ENCODE measurements at places on chromosomes 3 and 15.
A peak's percentile ranks its signal among the peaks of the same experiment; 100 is the strongest.

GRCh38 chr15:101641129-101641764 is 10.9 kb downstream of the TM2D3 start:
- DNase-seq = peak; percentile 75

DNA sequence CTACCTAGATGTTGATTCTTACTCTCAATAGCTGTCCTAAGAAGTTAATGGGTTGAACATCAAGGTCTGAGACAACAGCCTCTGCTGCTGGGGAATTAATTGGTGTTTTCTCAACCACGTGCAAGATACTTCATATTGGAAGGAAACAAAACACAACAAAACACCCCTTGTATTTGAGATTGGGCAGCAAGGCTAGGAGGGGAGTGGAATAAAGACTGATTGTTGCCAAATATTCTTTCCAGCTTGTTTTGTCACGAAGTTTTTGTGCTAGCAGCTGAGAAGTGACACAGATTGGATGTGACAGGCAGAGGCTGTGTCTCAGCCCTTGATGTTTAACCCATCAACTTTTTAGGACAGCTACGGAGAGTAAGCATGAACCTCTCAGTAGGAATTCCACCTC is 808.4 kb downstream of the IGSF11 start:
- DNase-seq = no peak

DNA sequence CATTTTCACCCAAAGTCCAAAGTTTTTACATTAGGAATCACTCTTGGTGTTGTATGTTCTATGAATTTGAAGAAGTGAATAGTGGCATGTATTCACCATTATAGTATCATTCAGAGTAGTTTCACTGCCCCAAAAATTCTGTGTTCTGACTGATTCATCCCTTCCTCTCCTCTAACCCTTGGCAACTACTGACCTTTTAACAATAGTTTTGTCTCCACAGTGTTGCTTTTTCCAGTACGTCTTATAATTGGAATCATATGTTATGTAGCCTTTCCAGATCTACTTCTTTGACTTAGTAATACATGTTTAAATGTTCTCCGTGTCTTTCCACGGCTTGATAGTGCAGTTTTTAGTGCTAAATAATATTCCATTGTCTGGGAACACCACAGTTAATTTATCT is 379.0 kb upstream of the SGO1 start:
- peak; percentile 69 for DNase-seq

- no peak for DNase-seq
Observed at GRCh38 chr15:51335087-51335486, 3.3 kb downstream of the CYP19A1 start.

- peak; percentile 27 for DNase-seq
Observed at GRCh38 chr3:186053954-186054791, 54.7 kb downstream of the ETV5 start.

GRCh38 chr3:9021271-9022009 is 58.2 kb upstream of the RAD18 start:
- no peak for DNase-seq

DNA sequence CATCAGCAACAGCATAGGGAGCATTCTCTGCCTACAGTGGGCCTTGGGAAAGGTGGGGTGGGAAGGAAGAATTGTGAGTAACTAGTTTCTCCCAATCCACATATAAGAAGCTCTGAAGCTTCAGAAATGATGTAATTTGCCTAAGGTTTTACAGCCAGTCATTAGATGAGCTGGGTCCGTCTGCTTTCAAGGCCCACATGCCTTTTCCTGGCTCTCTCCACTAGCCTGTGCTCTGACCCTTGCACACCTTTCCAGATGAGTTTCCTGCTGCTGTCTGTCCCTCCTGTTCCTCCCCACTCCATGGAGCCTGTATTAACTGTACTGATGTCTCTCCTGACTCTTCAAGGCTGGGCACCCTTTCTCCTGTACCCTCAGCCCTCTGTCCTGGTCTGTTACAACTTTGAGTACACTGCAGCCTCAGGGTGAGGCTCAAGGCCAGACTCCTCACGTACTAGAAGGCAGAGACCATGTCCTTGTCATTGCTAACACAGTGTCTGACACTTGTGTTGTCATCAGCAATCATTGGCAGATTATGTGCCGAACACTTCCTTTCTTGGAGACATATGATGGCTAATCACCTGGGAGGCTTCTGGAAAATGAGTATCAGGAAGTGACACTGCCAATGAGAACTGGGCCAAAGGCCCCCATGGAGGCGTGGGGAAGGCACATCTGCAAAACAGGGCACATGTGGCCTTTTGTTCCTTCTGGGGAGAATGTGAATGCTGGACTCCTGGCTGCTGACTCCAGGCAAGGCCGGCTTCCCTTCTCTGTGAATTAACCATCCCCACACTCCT is 6.6 kb downstream of the TM6SF1 start:
- DNase-seq = no peak

- no peak for DNase-seq
Observed at GRCh38 chr3:63309768-63310167, 31.7 kb downstream of the SYNPR start.

DNA sequence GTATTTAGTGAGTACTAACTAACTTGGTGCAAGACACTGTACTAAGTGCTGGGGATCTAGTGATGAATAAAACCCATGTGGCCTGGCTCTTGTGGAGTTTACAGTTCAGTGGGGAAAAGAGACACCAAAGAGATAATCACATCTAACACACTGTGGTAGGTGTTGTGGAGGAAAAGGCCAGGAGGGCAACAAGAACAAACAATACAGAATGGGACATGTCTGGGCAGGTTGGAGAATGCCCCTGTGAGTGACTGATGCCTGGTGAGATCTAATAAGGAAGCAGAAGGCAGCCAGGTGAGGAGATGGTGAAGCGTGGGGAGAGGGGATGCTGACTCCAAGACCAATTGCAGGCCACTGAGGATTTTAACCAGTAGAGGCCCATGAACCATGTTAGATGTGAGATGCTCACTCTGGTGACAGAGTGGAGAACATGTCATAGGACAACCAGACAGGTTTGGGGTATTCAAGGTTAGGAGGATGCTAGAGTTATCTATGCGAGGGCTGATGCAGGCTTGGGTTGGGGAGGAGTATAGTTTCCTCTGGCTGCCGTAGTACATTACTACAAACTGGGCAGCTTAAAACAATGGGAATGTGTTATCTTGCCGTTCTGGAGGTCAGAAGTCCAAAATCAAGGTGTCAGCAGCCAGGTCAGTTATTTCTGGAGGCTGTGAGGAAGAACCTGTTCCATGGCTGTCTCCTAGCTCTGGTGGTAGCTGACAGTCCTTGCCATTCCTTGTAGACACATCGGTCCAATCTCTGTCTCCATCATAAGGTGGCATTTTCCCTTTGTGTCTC is 81.4 kb downstream of the ARNT2 start:
- no peak for DNase-seq

DNA sequence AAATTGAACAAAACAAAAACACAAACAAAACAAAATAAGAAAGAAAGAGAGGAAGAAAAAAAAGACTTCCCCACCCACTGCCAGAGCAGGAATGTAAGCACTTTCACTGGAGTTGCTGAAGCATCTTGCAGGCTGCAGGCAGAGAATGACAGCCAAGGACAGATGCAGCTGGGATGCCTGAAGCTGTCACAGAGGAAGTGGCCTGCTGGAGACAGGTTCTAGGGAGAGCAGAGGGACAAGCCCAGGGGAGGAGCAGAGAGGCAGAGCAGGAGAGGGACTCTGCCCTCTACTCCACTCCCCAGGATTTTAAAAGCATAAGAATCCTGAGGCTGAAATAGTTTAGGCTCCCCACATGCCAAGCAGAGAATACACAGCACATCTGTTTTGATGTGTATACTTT is 326.2 kb downstream of the TUSC7 start:
- DNase-seq = peak; percentile 6

GRCh38 chr3:58173669-58174398 is 36.9 kb downstream of the DNASE1L3 start:
- DNase-seq = no peak

- no peak for DNase-seq
Observed at GRCh38 chr3:120174811-120175539, 80.7 kb upstream of the GSK3B start.

DNA sequence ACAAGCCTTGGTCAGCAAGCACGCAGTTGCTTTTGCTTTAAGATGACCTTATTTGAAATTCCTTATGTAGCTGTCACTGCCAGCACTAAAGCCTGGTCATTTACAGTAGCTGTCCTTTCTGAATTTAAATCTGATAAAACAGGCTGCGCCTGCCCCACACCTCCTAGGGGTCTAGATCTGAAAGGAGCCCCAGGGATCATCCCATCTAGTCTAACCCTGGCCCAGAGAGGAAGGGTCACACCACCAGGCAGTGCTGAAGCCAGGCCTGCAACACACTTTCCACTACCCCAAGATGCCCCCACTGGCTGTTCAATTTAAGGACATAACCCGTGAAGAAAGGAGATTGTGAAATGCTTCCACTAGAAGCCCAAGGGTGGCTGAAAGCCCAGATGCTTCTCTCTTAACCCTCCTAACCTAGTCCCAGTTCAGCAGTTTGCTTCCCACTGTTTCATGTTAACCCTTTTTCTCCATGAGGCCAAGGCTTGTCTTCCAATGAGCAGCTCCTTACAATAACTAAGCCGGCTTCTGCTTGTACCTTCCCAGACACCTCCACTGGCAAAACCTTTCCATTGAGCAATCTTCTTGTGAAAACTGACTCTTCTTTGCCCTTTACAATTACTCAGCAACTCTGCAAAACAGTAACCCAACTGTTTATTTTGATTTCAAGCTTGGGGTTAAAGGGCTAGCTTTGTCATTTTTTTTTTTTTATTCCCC is 198.9 kb upstream of the LPP start:
- peak; percentile 96 for DNase-seq

GRCh38 chr15:83380682-83381081 is 66.5 kb upstream of the SH3GL3 start:
- peak; percentile 41 for DNase-seq

GRCh38 chr3:38509732-38510131 is 13.6 kb downstream of the EXOG start:
- DNase-seq = no peak

GRCh38 chr3:187920913-187921312 is 175.6 kb upstream of the BCL6 start:
- DNase-seq = peak; percentile 56

GRCh38 chr3:88703501-88704059 is 403.8 kb upstream of the EPHA3 start:
- no peak for DNase-seq

DNA sequence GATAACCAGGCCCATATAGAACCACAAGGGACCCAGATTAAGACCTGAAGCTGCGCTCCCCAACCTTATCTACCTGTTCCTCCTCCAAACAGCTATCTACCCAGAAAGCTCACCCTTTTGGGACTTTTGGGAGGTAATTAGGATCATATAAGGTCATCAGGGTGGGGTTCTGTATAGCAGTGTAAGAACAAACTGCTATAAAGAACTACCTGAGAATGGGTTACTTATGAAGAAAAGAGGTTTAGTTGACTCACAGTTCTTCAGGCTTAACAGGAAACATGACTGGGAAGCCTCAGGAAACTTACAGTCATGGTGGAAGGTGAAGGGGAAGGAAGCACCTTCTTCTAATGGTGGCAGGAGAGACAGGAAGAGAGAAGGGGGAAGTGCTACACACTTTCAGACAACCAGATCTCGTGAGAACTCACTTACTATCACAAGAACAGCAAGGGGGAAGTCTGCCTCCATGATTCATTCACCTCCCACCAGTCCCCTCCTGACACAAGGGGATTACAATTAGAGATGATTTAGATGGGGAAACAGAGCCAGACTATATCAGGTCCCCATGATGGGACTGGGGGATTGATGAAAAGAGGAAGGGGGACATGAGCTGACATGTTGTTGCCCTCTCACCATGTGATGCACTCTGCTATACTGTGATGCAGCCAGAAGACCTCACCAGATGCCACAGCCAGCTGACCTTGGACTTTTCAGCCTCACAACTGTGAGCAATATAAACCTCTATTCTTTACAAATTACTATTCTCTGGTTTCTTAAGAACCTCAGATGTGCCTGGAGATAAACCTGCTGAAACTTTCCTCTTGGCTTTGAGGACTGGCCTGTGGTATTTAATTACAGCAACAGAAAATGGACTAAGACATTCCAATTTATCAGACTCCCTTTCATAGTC is 15.3 kb upstream of the FMN1 start:
- no peak for DNase-seq

- no peak for DNase-seq
Observed at GRCh38 chr3:153268564-153269279, 106.7 kb downstream of the RAP2B start.

DNA sequence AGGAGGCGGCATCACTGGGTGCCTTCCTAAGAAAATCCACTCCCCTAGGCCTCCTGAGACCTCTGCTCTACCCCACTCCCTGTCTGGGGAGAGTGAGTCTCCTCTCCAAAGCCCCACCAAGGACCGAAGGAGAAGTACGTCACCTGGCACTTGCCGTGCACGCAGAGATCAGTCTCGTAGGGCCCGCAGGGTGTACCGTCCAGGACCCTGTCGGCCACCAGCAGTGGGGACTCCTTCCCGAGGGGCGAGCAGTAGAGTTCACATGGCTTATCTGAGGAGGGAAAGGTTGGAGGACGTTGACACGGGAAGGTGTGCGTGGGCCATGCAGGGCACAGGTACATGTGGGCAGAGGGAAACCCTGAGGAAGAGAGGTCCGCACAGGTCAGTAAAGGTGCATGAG is 232.9 kb downstream of the ADAMTS17 start:
- no peak for DNase-seq

GRCh38 chr3:177279118-177279815 is 82.0 kb upstream of the TBL1XR1 start:
- no peak for DNase-seq

DNA sequence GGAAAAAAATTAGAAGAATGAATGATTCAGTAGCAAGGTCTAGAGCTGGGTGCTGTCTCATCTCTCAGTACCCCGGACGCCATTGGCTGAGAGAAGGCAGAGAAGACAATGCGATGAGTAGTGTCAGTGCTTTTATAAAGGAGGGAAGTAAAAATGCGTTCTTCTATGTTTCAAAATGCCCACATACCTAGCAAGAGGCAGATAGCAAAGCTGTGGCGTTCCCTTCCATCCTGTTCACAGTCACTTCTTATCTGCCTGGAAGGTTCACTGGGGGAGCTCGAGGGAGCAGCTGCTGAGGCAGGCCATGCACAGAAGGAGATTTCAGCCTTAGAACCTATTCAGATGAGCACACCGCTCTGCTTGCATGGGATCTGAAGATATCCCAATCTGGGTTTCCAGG is 234.0 kb downstream of the RPLP1 start:
- no peak for DNase-seq

Measured in fibroblast of mammary gland (primary cell).